ENCODE measurements at places on chromosomes 7 and 10.

- no peak for DNase-seq
These were observed 44.2 kb downstream of the BPGM start for GRCh38 chr7:134690614-134691504.

- no peak for DNase-seq
These were observed 33.8 kb downstream of the VOPP1 start for GRCh38 chr7:55538538-55538937.

DNA sequence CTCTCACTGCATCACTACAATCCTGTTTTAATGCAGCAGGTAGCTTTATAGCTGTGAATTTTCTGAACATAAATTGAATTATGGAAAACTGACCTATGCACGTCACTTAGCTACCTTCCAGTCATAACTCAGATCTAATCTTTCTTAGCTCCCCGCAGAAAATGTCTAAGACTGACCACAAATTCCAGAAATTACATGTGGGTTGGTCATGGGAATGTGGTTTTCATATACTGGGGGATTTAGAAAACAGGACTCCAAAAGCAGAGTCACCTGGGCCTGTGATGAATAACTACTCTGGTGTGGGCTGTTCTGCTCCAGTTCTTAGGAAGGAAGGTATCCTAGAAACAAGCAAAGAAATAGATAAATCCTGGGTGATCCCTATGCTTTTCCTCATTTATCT is 178.4 kb upstream of the LRRTM3 start:
- no peak for DNase-seq

- DNase-seq: no peak
These were observed 60.1 kb downstream of the IKZF1 start for GRCh38 chr7:50364645-50365044.

DNA sequence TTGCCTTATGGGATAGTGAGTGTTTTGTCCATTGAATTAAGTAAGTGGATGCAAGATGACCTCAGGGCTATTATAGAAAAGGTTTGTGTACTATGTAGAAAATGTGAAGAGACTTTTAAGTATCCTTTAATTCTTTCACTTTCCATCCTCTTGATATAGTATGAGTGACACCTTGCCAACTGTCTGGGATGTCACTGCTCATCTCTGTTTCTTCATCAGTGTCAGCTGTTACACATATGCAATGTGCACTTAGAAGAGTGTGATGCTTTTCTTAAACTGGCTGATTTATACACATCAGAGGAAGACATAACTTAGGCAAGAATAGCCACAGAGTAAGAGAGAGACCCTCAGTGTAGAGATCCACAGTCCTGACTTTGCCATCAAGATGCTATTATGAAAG is 8.7 kb upstream of the ACTA2 start:
- DNase-seq: no peak

DNA sequence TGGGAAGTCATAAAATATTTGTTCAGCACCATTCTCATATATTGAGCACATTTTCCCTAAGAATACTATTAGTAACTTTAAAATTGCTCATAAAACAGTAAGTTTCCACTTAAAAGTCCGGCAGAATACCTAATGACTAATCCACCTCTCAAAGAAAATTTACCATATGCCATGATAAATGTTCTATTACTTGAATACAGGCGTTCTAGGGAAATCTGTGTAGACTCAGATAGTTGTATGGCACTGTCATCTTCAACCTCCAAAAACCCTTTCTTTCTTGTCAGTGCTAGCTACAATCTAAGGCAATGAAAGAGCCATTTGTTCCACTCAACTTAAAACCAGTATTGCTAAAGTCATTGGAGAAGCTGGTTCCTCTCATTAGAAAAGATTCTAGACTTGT is 7.3 kb downstream of the GPR37 start:
- DNase-seq: no peak

DNA sequence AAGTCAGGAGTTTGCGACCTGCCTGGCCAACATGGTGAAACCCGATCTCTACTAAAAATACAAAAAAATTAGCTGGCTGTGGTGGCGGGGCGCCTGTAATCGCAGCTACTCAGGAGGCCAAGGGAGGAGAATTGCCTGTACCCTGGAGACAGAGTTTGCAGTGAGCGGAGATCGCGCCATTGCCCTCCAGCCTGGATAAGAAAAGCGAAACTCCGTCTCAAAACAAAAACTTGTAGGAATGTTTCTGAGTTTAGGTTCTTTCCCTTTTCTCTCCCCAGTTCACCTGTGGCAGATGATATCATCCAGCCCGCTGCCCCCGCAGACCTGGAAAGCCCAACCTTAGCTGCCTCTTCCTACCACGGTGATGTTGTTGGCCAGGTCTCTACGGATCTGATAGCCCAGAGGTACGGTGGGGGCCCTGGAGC is 138.8 kb upstream of the BTBD16 start:
- no peak for DNase-seq

- no peak for DNase-seq
These were observed 15.3 kb downstream of the NKX2-3 start for GRCh38 chr10:99548041-99548530.

Measured in germinal center (tissue), 1 donor.